ENCODE measurements at places on chromosomes 13 and 19.

- DNase-seq: peak; percentile 64
Observed at GRCh38 chr13:110340812-110341444, 33.8 kb downstream of the COL4A2 start.

- DNase-seq: no peak
Observed at GRCh38 chr13:49042476-49042875, 66.8 kb downstream of the FNDC3A start.

DNA sequence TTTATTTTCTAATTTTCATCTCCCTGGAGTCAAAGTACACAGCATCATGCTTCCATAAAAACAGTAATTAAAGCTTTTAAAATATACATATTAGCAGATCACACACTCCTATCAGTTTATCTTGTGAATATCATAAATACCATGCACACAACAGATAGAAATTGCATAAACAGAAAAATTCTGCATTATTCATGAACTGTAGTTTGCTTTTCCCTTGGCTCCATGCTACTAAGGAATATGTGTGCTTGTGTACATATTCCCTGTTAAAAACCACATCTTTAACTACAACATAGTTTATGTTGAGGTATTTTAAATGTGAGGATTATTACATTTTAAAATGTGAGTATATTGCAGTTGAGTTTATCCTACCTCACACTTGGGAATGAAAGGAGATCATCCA is 193.5 kb downstream of the FGF14 start:
- DNase-seq: no peak

- no peak for DNase-seq
Observed at GRCh38 chr19:709965-710571, 1.3 kb downstream of the PALM start.

DNA sequence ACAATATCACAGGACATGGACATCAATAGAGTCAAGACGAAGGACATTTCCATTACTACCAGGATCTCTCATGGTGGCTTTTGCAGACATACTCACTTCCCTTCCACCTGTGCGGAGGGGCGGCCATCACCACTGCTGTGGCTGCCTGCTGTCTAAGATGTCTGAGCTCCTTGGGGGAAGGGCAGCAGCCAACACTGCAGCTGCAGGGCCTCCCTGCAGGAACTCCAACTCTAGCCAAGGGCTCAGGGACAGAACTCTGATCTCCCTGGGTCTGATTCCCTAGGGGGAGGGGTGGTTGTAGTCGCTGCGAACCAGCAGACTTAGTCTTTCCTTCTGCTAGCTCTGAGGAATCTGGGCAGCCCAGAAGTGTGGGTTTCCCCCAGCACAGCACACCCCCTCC is 78.9 kb upstream of the ANKRD10 start:
- no peak for DNase-seq

DNA sequence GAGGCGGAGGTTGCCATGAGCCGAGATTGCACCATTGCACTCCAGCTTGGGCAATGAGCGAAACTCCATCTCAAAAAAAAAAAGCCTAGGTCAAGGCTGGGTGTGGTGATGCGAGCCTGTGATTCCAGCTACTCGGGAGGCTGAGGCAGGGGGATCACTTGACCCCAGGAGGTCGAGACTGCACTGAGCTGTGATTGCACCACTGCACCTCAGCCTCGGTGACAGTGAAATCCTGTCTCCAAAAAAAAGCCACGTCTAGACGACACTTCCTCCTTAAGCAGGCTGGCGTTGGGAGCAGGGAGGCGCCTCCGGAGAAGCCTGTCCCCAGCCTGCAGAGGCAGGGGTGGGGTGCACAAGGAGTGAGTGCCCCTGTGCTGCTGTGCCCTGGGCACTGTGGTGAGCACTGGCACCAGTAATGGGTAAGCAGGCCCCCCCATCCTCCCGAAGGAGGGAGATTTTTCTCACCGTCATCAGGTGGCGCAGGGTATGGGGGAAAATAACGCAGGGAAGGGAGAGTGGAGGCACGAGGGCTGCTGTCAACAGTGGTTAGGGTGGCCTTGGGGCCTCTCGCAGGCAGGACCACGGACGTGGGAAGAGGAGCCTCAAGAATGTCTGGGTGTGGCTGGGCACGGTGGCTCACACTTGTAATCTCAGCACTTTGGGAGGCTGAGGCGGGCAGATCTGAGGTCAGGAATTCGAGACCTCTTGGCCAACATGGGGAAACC is 706 bp downstream of the P2RY11 start:
- no peak for DNase-seq

GRCh38 chr19:12665671-12666264 is 774 bp downstream of the MAN2B1 start:
- no peak for DNase-seq

- no peak for DNase-seq
Observed at GRCh38 chr19:43423779-43424178, 9.1 kb downstream of the TEX101 start.

DNA sequence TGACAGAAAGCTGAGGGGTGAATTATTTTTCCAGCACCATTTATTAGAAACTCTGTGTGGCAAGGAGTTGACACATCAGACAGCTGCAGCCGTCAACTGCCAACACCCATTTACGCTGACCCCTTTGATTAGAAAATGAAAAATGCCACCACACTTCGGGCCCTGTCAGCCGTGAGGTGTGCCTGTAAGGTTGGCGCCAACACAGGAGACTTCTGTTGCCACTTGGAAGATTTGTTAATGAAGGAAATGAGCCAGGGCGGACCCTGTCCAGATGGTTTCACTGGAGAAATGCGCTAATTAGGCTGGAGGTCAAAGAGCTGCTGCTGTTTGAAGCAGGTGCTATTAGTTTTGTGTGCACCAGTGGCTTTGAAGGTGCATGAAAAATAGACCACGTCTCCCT is 297.5 kb downstream of the MTUS2 start:
- no peak for DNase-seq

GRCh38 chr13:111143865-111144540 is 28.9 kb downstream of the ARHGEF7 start:
- no peak for DNase-seq

GRCh38 chr13:98675837-98676236 is 76.6 kb downstream of the SLC15A1 start:
- DNase-seq: no peak

DNA sequence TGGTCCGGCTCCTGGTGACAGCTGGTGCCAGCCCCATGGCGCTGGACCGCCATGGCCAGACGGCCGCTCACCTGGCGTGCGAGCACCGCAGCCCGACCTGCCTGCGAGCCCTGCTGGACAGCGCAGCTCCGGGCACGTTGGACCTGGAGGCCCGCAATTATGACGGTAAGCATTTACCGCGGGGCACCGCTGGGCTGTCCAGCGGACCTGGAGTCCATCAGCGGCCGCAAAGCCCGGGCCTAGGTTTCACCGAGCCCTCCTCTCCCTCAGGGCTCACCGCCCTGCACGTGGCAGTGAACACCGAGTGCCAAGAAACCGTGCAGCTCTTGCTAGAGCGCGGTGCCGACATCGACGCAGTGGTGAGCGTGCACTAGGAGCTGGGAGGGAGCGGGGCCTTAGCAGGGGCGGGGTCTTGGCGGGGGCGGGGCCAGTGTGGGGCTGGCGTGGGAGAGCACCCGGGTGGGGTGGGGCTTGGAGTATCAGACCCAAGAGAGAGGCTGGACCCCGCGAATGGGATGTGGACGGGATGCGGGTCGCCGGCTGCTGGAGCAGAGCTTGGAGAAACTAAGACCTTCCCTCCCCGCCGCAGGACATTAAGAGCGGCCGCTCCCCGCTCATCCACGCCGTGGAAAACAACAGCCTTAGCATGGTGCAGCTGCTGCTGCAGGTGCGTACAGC is 8.7 kb downstream of the BCL3 start:
- no peak for DNase-seq

GRCh38 chr13:66888698-66889097 is 341.4 kb downstream of the PCDH9 start:
- no peak for DNase-seq

DNA sequence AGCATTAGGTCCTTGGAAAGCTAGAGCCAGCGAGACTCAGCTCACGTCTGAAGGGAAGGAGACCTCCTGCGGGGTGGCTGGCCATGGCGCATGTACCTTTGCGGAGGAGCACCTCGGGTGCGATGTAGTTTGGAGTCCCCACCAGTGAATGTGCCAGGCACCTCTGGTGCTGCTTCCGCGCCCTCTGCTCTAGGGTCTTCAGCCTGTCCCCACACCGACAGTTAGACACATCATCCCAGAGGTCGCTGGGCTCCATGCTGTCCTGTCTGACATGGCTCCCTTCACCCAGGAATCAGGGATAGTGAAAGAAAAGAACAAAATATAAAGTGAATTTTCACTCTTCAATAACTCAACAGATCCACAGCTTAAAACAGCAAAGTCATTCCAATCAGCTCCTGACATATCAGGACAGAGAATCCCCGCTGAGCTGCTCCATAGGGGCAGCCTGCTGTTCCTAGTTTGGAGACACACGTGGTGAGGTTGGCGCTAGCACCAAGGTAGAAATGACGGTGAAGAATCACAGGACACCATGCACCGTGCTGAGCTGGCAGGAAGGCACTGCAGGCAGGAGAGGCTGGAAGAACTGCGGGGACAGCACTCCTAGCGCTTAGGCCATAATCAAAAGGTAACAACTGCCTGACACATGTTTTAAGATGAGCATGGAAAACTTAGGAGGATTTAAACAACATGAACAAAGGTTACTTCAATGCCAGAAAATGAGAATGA is 79.0 kb upstream of the XPO4 start:
- DNase-seq: no peak

- peak; percentile 8 for DNase-seq
Observed at GRCh38 chr13:112102243-112102642, 35.3 kb downstream of the SOX1 start.

DNA sequence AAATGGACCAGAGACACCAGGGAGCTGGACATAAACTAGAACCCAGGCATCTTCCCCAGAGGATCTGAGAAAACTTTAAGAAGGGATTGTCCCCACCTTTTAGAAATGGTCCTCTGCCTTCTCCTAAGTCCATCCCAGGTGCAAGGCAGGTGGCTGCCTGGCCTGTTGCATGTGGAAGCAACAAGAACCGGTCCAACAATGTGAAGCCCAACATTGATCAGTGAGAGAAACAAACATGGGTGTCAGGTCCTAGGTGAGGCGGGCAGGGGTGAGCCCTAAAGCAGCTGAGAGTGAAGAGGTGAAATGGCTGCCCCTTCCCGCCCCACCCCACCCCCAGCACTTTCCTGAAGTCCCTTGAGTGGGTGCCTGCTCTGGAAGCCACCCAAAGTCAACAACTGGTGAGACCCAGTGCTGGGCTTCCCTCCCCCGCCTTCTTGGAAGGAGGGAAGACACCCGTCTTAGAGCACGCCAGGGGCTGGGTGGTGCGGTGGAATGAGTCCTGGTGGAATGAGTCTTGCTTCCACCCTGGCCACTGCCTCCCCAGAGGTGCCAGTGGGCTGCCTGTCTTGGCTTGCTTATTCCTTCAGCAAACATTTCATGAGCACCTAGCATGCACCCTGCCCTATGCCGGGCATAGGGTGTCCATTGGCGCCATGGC is 1.7 kb downstream of the AP1M1 start:
- no peak for DNase-seq

DNA sequence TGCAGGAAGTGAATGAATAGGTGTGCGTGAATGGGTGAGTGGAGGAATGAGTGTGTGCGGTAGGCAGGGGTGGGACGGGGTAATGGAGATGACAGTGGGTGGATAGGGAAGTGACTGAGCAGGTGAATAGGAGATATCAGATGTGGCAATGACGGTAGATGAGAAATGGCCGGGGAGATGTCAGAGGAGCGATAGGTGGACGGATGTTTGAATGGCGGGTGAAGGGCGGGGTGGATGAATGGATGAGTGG is 1.5 kb downstream of the TTC9B start:
- no peak for DNase-seq

GRCh38 chr13:35514061-35514477 is 37.6 kb upstream of the MAB21L1 start:
- DNase-seq: no peak

DNA sequence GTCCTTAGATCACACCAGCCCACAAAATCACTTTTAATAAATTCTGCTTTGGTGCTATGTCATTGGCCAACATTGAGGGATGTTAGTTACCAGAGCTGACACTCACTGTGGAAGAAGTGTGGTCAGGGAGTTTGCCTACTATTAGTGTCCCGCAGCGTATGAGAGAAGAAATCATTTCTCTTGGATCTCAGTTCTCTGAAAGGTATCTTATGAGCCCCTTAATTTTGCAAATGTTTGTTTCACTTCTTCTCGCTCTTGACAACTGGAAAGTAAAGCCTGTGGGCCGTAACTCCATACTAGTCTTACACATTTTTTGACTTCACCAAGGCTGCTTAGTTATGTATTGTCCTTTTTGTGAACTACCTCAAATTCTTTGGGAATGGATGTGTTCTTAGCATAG is 80.9 kb downstream of the FLT1 start:
- DNase-seq: no peak

GRCh38 chr19:13121551-13122274 is 3.6 kb downstream of the NACC1 start:
- DNase-seq: no peak

- DNase-seq: no peak
Observed at GRCh38 chr13:113423520-113424163, 29.6 kb downstream of the ADPRHL1 start.

DNA sequence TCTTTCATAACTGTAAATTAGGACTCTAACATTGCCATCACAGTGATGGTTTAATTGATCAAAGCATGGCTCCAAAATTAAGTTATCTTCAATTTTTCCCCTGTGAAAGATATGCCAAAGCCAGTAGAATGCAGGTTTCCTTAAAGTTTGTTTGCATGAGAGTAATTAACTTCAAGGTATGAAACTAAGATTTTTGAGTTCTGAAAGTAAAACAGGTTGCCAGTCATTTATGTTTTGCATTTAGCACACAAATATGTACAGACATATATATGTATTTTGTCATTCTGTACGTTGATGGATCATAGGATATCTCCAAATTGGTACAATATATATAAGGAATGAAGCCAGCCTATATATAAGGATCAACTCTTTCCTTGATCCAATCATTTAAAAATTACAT is 23.6 kb upstream of the NDFIP2 start:
- DNase-seq: no peak

GRCh38 chr13:72458701-72459100 is 268.7 kb downstream of the MZT1 start:
- DNase-seq: no peak

All from DMS153 (cell line).